ENCODE measurements at places on chromosomes 4 and X. TPM values are rescaled to one million over a fixed set of nuclear protein-coding genes. Genes with fewer than 3 reads are reported as not detected.

The GPR34 gene
- not detected for total RNA-seq

The FAM47A gene
- total RNA-seq = not detected

The TMPRSS11B gene
- not detected for total RNA-seq

The AMOT gene
- 88.0 TPM for total RNA-seq

The XAGE2 gene
- total RNA-seq = not detected

The POU3F4 gene
- total RNA-seq = not detected

The CXCL1 gene
- total RNA-seq = 0.33 TPM

The PF4V1 gene
- total RNA-seq = not detected

The PAGE2 gene
- total RNA-seq = not detected

The GRK4 gene
- total RNA-seq = 4.4 TPM

The UTP14A gene
- total RNA-seq = 55.4 TPM

The GATA1 gene
- not detected for total RNA-seq

The MAGEE1 gene
- total RNA-seq = 4.2 TPM

The UBL4A gene
- 81.6 TPM for total RNA-seq

The CD38 gene
- 0.90 TPM for total RNA-seq

The TGIF2LX gene
- not detected for total RNA-seq

The TMPRSS11A gene
- not detected for total RNA-seq

The CLDN34 gene
- total RNA-seq = not detected

Measured in PC-9 (cell line).